ENCODE measurements at places on chromosomes 3 and 15.

- no peak for DNase-seq
These were observed 74.9 kb upstream of the SETMAR start for GRCh38 chr3:4228295-4228694.

DNA sequence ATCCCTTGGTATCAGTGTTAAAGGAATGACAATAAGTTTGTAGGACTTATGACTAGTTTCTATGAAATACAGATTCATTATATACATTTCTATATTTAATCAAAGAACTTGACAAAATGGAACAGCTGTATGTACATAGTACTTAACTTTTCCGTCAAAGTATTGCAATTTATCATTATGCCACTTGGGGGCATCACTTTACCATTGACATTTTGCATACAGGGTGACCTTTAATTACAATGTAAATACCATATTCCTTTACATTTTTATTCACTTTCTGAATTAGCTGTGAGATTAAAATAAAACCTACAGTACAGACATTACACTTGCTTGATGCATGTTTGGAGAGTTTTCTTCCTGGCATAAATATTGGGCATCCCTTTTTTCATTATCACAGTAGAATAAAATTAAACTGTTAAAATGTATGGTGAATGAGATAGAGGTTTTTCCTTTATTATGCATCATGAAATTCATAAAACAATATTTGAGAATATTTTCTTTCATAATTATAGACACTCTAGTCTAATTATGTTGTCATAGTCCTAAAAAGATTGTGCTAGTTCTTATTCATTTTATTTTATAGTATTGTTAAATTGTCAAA, 6.9 kb downstream of the NEK11 start:
- DNase-seq: peak; percentile 27

GRCh38 chr3:143584474-143584873, 263.8 kb downstream of the SLC9A9 start:
- DNase-seq: no peak

- no peak for DNase-seq
These were observed 67.8 kb upstream of the FSIP1 start for GRCh38 chr15:39850436-39850835.

DNA sequence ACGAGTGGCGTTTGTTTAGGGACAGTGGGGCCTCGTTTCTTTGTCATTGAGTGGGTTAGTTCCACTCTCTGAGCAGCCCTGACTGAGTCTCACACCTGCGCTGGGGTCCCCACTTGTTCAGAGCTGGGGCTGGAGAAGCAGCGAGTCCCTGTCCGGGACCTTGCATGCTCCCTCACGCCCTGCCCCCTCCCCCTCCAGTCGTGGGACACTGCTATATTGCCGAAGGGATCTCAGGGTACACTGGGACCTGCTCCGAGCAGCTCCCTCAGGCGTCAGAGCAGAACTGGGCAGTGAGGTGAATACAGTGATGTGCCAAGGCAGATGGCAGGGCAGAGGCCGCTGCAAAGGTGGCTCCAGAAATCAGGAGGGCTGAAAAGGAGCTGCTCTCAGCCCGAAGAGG, 59.9 kb upstream of the KLF13 start:
- DNase-seq: no peak

- DNase-seq: peak; percentile 62
These were observed 90.8 kb downstream of the MCTP2 start for GRCh38 chr15:94322141-94322540.

DNA sequence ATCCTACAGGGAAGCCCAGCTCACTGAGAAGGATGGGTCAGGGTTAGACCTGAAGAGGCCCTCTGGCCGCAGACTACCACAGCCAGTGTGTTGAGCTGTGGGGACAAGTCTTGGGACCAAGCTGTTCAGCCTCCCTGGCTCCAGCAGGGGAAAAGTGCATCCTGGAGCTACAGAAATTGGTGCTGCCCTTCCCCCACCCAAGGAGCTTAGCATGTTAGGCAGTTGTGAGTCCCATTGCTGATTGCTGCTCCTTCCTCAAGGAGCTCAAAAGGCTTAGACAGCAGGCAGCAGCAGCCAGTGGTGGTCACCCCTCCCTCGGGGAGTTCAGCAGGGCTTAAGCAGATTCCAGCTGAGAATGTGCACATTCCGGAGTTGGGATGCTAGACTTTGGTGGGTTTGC, 165.6 kb downstream of the ATP8B4 start:
- no peak for DNase-seq

DNA sequence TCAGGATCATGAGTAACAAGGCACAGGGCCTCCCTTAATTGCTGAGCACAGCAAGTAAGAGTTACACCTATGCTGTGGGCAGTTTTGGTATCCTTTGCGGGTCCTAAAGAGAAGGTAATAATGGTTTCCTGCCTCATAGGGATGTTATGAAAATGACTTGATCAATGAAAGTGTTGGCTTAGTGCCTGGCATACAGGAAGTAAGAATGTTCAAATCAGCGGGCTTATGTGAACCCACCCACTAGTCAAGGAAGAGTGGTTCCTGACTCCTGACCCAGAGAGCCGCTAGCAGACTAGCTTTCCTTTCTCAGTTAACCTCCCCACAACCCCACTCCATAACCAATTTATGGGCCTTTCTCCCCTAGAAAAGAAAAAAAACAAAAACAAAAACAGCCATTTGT, 5.2 kb upstream of the ADAMTS9 start:
- DNase-seq: no peak

DNA sequence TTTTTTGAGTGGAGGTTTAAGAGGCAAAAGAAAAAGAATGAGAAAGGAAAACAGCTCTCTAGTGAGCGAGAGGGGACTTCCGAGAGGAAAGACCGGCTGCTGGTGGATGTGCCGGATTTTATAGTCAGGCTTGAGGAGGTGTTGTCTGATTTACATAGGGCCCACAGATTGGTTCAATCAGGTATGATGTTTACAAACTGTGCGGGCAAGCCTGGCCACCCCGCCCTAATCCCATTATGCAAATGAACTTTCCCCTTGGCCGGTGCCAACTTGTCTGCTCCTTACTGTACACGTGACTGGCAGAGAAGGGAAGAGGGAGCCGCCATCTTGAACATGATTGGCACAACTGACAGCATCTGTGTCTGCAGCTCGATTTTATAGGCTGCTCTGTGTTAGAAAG, 44.7 kb downstream of the FAM43A start:
- DNase-seq: no peak

GRCh38 chr3:113211330-113212149, at the start of gene BOC:
Gene BOC, plus strand, starts transcription at chr3:113211557. Its CDS starts 38,246 bp downstream, at chr3:113249803.
- peak; percentile 69 for DNase-seq

DNA sequence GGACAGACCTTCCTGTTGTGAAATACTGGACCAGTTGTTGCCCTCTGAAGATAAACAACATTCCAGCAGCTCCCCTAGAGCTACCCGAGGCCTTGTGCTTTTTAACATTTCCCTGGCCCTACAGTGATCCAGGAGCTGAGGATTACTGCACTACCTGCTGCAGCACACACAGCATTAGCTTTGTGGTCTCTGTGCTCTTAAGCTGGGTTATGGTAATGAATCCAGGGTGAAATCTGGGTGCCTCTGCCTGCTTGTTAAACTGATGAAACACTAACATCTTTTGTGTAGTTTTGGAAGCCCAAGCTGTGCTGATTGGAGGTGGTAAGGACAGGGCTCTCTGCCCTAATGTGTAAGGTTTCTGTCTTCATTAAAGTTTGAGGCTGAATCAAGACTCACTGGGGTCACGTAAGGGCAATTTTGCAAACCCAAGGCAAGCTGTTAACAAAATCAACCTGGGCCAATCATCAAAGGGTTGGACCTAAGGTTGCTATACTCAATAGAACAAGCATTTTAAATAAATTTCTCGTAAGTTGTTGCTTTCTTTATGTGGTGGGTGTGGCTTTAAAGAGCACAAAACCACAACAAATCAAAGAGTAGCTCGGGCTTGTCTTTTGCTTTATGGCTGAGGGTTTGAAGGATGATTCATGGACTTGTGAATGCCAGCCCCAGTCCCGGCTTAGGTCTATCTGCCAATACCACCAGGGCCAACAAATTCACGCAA, 183.9 kb downstream of the TPRG1 start:
- DNase-seq: no peak

DNA sequence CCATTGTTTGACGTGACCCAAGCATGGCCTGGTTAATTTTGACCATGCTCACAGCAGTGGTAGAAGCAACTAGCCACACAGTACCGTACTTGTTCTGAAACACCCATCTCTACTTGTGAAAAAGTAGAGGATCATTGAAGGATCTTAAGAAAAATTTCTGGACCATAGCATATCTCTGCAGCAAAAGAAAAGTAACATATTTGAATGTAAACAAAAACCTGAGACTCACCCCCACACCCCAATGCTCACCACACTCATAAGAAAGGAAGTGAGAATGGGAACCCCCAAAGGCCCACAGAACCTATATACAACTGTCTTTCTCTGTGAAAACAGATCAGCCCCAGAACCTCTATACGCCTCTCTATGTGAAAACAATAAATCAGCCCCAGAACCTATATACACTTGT, 33.8 kb upstream of the TFRC start:
- no peak for DNase-seq

- DNase-seq: no peak
These were observed 108.0 kb downstream of the MITF start for GRCh38 chr3:69847303-69847702.

DNA sequence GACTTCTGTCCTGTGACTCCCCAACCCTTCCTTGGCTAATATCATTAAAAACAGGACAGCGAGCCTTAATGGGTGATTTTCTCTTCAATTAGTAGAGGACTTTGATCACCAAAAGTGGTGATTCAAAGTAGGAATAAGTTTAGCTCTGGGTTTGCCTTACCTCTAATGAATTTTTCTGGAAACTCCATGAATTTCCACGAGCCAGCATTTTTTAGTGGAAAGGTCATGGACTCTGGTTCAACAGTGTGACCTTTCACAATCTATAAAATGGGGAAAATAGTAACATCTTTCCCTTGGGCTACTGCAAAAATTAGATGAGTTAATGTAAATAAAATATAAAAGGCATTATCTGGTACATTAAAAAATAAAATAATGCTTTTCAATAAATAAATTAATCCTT, 417.8 kb upstream of the NR2F2 start:
- no peak for DNase-seq

DNA sequence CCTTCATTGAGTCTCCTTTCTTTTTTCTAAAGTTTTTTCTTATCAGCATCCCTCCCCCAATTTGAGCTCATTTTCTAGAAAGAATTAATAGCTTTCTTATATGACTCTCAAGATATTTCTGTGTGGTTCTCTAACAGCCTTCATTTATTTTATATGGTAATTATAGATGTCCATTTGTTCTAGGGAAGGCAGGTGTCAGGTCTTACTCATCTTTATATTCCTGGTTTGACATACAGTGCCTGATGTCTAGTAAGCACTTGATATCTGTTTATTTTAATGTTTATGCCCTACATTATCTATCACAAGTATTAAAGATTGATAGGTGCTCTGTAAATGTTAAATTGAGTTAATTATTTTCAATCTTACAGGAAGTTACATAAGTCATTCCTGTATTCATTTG, 426.7 kb upstream of the TPRG1 start:
- no peak for DNase-seq

DNA sequence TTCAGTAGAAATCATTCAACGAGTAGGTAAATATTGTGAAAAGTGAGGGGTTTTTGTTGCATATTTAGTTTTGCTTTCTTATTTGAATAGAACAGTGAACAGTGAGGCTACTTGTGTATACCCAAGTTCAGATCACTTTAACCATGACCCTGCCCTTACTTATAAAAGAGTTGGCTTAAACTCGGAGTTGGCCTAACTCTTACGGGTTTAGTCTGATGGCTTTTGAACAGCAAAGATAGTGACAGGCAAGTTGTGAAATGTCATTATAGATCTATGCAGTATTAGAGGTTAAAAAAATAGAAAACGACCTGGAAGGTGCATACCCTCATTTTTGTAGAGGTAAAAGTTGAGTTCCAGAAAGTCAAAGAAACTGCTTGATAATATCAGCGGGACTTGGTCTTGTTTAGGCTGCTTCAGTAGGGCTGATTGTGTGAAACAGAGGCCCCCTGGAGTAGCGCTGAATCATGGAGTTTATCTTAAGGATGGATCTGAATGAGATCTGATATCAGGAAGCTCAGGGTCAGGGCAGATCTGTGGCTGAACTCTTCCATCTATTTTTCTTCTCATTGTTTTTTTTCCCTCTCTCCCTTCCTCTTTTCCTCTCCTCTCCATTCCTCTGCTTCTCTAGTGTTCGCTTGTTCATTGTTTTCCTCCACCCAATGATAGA, 359.8 kb downstream of the LPP start:
- no peak for DNase-seq

DNA sequence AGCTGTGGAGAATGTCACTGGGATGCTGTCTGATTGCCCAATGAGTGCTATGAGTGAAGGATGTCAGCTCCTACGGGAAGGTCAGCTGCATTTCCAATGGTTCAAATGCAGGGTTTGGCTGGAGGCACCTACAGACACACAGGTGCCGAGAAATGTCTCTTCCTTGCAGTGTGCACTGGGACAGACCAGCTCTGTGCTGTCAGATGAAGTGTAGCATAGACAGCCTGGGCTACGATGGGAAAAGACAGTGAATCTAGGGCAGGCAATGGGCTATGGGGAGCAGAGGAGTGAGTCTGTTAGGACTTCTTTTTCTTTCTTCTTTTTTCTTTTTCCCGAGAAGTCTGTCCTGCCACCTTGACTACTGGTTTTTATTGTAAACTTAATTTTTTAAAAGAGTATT, 223.1 kb upstream of the EOMES start:
- DNase-seq: no peak

DNA sequence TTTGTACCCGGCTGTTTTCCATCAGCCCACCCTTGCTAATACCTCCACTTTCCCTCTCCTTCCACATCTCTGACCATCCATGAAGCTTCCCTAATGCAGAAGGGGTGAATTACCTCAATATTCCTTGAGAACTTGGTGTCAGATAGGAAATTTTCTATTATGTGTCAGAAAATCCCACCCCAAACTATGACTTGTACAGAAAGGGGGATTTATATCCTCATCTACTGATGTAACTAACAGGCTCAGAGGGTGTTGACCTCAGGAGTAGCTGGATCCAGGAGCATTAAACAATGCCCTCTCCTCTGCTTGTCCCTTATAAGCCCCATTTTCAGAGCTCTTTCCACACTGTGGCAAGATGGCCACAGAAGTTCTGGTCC, 242.8 kb upstream of the TLE3 start:
- DNase-seq: no peak

DNA sequence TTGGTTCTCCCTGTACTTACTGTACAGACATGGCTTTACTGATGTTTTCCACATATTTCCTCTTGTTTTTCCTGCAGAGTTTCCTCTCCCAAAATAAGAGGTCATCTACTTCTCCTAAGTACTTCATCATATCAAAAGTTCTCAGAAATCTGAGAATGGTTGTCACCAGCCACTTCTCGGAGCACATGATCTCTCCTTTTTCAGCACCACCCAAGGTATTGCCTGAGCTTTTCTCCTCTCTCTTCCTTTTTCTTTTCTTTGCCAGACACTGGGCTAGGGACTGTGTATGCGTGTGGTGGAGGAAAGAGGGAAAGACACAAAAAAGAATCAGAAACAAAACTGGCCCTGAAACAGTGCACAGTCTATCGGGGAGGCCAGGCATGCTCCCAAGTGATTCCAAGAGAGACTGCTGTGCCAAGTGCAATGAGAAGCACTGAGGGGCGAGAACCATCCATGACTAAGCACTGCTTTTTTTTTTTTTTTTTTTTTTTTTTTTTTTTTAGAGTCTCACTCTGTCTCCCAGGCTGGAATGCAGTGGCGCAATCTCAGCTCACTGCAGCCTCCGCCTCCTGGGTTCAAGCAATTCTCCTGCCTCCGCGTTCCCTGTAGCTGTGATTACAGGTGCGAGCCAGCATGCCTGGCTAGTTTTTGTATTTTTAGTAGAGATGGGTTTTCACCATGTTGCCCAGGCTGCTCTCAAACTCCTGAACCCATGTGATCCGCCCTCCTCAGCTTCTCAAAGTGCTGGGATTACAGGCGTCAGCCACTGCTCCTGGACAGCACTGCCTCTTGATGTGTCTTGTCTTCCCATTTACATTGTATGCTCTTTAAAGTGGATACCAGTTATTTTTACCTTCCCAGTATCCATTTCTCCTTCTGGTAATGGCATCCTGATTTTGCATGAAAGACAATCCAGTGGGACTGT, 194.0 kb upstream of the FEZF2 start:
- peak; percentile 68 for DNase-seq
